ENCODE measurements at places on chromosomes 1 and 21.

- peak; percentile 17 for DNase-seq
Measured at GRCh38 chr21:45393021-45393420, 11.9 kb upstream of the COL18A1 start.

DNA sequence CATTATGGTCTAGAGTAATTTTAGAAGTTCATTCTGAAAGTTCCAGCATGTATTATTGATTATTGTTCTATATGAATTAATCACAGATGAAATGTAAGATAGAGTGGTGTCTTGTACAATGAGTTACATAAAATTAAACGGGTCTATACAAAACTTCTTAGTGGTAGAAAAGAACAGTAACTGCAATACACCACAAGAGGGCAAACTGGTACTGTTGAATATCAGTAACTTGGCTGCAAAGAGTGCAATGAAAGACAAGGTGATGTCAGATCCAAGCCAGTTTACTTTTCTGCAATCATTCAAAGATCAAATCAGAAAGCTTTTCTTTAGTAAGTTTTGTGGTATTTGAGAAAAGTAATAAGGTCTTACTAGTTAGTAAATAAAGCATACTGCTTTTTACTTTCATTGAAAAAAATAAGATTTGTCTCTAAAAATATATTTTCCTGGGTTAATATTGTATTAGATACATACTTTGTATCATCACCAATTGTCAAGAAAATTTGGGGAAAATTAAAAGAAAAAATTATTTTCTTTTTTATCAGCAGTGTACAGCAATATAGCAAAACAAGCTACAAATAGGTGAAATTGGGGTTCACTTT is 66.4 kb upstream of the BTG3 start:
- no peak for DNase-seq

GRCh38 chr1:110634455-110635311 is 28.5 kb upstream of the KCNA2 start:
- peak; percentile 75 for DNase-seq

DNA sequence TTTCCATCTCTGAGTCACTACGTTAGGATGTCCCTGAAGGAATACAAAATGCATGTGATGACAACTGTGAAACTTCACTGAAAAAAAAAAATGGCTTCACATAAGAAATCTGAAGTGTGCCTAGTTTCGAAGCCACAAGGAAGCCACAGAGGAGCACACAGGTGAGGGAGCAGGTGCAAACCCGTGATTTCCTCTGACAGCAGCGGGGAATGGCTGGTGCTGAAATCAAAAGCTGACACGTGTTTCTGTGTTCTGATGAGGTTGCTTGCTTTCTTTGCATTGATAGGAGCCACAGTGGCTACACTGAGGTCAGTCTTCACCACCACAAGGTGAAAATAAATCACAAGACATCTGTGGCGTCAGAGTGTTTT is 105.7 kb upstream of the TLR5 start:
- no peak for DNase-seq

- DNase-seq = no peak
Measured at GRCh38 chr1:106063510-106063909, 993.0 kb upstream of the PRMT6 start.

- DNase-seq = no peak
Measured at GRCh38 chr1:33903210-33903589, 39.3 kb downstream of the HMGB4 start.

DNA sequence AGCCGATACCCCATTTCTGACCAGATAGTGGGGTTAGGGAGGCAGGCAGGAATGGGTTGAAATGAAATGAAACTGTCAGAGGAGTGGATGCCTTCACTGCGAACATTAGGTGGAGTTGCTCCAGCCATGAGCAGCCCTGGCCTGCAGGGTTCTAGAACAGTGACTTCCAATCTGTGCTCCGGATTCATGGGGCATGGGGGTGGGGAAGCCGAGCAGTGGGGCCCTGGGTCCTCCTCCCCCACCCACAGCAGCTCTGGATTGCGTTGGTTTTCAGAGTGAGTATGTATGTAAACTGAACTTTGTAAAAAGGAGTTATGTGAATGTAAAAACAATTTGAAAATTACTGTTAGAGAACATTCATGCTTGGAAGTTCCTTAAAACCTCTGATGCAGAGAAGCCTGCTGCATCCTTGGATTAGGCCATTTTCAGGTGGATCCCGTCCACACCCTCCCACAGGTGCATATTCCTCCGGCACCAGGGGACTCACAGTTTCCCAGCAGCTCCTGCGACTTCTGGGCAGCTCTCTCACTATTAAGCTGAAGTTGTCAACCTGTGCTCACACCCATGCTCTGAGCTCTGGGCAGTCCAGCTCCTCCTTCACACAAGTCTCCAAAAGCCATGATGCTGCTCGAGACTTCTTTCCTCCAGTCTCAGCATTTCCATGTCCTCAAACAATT is 54.4 kb upstream of the EDN2 start:
- DNase-seq = peak; percentile 12

GRCh38 chr1:92857817-92858216 is 26.0 kb downstream of the RPL5 start:
- no peak for DNase-seq

- DNase-seq = no peak
Measured at GRCh38 chr1:200862713-200863415, 9.9 kb upstream of the GPR25 start.

DNA sequence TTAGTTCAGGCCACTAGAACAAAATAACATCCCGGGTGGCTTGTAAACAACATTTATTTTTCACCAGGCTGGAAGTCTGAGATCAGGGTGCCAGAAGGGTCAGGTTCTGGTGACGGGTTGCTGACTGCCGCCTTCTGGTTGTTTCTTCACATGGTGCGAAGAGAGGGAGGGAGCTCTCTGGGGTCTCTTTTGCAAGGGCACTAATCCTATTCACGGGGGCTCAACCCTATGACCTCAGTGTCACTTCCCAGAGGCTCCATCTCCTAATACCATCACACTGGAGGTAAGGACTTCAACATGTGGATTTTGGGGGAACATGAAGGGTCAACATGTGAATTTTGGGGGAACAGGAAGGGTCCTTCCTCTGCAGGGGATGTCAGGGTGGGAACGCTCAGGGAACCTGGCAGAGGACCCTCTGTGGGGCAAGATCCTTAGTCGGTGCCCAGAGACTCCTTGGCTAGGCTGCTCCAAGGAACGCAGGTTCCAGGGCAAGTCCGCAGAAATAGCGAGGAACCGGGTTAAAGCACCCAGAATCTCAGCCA is 8.7 kb upstream of the C2CD2 start:
- no peak for DNase-seq

DNA sequence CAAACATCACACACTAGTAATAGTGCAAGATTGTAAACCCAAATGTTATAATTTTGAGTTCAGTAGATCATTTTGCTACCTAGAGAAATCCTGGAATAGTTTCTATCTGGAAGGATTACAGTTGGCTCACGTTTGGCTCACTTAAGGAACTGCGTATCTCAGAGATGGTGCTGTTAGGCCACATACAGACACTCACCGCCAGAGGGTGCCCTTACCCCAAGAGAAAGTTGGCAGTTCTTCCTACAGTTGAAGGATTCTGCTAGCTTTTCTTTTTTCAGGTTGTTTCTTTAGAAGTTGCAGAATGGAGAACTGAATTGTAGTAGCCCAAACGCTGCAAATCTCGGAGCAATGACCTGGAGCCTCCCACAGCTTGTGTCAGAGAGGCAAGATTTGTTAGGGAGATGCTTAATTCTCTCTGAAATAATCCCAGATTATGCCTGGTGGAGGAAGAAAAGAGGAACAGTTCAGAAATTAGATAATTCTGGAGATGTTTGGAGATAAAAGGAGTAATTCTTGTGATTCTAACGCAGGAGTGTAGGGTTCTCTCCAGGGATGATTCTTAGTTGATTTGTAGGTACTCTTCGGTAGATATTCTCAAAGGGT is 87.9 kb upstream of the PAPPA2 start:
- DNase-seq = peak; percentile 84

- no peak for DNase-seq
Measured at GRCh38 chr1:18484721-18485120, 4.0 kb downstream of the KLHDC7A start.

- no peak for DNase-seq
Measured at GRCh38 chr1:229792012-229792975, 166.2 kb downstream of the URB2 start.

Measured in femur (tissue), 1 donor.